Sciatic nerve (tissue), 2 donors: ENCODE measurements at places on chromosomes 11 and 22. TPM values are rescaled to one million over a fixed set of nuclear protein-coding genes. Genes with fewer than 3 reads are reported as not detected.

GRCh38 chr22:40156001-40156516, 21.7 kb upstream of the TNRC6B start:
- DNase-seq: no peak

SPA17 gene
- 2.5 TPM for total RNA-seq

DNA sequence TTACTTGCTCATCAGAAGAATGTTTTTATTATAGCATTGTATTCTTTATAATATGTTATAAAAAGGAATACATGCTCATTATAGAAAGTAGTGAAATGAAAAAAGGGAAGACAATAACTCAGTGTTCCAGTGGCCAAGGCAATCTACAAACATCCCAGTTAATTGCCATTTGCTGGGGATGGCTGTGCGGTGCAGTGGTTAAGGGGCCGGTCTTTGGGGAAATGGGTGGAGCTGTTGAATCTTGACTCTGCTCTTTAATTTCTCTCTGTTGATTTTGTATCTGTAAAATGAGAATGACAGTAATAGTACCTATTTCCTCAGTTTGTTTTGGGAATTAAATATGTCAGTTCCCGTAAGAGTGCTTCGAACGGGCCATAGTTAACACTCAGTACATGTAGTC, 212.7 kb upstream of the TBCEL start:
- DNase-seq: no peak

GRCh38 chr11:3861683-3862082, 6.2 kb downstream of the STIM1 start:
- no peak for DNase-seq

GRCh38 chr22:43533156-43533530, 121.3 kb downstream of the MPPED1 start:
- DNase-seq: no peak

GRCh38 chr11:46489656-46490560, 98.3 kb upstream of the CHRM4 start:
- DNase-seq: no peak

- DNase-seq: no peak
Measured at GRCh38 chr11:75105462-75105925, 8.8 kb upstream of the OR2AT4 start.

DNA sequence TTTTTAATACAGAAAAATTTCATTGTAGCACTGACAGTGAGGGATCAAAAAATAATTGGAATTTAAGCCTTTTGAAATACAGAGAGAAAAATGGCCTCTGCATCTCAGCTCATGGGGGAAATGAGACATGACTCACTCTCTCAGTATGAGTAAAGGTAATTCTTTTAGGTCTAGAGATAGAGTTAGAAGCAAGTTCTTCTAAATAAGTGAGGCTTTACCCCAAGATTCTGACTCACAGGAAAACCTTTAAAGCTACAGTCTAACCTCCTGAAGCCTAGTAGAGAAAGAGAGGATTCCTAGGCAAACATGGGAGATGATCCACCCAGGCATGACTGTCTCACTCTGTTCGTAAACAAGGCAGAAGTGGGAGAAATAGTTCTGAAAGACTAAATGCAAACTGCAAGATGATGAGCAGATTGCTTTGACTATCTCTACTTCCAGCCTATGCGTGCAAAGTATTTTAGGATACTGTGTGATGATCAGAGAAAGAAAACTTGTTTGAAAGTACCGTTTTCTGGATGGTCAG, 1003.3 kb upstream of the CCDC90B start:
- no peak for DNase-seq

DNA sequence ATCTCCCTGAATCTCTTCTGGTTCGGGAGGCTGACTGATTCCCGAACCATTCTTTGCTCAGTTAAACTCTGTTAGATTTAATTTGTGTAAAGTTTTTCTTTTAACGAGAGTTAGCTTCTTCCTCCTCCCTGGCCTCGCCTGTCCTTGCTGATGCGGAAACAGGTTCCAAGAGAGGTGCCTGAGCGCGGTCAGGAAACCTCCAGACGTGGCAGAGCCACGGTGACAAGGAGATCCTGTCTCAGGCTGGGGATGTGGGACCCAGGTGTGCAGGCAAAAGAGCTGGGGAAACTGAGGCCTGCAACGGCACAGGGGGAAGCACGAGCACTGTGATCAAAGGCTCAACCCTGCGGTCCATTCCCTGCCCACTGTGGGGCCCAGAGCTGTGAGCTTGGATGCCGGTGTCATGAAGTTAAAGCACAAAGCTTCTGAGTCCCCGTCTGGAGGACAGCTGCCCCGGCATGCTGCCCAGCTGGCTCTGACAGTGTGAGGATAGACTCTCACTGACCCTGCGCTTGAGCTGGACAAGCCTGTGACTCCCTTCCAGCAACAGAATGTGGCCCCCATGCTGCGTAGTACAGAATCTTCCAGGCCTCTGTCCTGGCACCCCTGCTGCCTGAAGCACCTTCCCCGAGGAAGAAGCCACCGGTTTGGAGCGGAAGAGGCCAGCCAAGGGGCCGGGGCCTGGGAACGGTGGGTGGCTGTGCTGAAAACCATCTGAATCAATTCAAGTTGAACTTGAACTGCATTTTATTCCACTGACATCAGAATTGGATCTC, 960.6 kb downstream of the BRD1 start:
- DNase-seq: peak; percentile 34

DNA sequence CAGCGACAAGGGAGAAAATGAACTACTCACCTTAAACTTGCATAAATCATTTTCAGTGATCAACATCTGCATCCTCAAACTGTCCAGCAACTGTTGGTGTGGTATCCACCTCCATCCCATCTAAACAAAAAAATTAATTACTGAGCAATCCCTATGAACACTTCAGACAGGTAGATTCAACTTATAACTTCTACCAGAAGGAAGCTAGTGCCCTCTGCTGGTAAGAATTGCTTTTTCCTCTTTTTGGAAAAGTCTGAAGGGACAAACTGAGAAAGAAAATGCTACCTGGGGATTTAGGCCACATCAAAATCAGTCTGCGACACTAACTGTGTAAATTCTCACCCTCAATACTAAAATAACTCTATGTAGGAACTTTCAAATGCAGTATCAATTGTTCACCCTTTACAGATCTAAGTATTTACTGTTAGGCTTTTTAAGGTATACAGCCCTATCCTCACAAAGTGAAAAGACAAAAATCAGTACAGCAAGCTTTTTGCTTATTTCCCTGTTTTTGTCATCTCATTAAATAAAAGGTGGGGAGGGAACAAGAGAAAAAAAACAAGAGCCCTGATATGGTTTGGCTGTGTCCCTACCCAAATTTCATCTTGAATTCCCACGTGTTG, 17.9 kb downstream of the CLNS1A start:
- DNase-seq: no peak

F2 gene
- not detected for total RNA-seq

SAA4 gene
- not detected for total RNA-seq

- DNase-seq: no peak
Measured at GRCh38 chr11:112593440-112593839, 332.8 kb upstream of the PLET1 start.

- peak; percentile 80 for DNase-seq
Measured at GRCh38 chr11:57515332-57516060, at the start of gene SLC43A1. Gene SLC43A1, minus strand, starts transcription at chr11:57515702. Its CDS starts 1,591 bp downstream, at chr11:57514111.

DNA sequence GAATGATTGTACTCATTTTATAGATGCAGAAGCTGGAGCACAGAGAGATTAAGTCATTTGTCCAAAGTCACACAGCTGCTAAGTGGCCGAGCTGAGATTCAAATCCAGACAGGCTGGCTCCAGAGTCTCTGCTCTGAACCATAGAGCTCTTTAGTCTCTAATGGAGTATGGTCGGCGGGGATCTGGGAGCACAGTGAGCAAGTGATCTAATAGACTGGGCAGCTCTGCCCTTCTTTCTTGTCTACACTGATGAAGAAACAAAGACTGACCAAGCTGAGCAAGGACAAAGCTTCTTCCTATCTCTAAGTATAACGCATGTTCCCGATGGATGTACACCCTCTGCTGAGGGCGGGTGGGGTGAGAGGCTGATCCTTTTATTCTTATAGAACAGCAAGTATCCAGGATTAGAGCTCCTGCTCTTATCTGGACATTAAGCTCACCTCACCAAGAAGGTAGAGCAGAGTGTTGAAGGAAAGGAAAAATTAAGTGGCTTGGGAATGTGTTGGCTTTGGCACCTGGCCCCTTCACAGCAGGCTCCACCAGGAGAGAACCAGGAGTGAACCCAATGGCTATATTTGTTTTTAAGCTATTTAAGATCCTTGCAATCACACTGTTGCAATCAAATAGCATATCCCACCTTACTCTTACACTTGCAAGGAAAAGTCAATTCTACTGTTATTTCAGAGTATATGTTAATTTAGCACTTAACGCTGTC, 68.7 kb downstream of the ETS1 start:
- no peak for DNase-seq

PHLDA2 gene
- 7.5 TPM for total RNA-seq

DNA sequence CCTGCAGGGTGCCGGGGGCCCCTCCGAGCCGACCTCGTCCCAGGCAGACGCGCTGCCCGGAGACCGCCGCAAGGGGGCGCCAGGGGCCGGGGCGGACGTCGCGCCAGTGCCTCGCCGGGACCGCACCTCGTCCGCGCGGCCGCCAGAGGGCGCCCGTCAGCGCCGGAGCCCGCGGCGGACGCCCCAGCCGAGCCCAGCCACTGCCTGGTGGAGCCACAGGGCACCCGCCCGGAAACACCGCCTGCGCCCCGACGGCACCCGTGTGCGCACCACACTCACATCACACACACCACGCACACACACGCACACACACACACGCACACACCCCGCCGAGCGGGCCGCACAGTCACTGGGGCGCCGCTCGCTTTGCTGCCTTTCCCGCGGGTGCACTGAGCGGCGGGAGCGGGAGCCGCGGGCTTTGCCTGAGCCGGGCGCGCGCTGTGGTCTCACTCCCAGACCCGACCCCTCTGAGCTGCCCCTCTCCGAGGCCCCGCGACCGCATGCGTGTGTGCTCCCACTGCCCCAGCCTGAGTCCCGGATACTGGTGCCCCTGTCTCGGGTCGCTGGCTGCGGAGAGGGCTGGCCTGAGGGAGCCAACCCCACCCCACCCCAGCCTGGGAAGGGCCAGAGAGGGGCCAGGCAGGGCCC, 449.3 kb downstream of the OPCML start:
- peak; percentile 77 for DNase-seq

ZP1 gene
- total RNA-seq: 0.85 TPM

GRCh38 chr22:50522806-50523438, 2.5 kb downstream of the SCO2 start:
- no peak for DNase-seq

GRCh38 chr11:20049231-20049630, 111.0 kb downstream of the DBX1 start:
- no peak for DNase-seq

TEAD1 gene
- total RNA-seq: 141 TPM

DNA sequence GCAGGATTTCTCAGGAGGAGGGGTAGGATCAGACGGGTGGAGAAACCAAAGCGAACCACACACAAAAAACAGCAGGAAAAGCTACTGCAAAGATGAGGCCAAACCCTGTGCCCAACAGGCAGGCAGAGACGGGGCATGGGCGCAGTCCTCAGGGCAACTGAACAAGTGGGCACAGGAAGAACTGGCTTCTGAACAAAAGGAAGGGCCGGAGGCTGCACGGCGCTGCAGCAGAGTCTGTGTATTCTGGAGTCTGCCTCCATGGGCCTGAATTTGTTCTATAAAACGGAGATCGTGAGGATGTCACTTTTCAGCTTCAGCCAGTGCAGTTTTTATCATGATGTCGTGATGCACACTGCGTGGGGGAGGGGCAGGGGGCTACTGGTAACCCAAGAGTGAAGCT, 1026.0 kb downstream of the TBC1D22A start:
- DNase-seq: no peak

DDX6 gene
- 159 TPM for total RNA-seq

DNA sequence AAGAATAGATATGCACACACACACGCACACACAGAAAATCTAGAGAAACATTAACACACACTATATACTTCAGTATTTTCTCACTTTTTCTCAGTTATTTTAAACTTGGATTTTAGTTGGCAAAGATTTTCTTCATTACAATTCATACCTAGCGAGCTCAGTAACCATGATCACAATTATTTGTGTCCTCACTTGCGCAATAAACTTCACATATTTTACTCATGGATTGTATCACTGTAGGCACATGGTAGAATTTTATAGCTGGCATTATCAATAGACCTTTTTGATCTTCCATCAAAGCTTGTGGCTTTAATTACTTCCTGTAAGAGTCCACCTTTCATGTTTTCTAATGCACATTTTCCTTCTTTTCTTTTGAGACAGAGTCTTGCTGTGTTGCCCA, 4.8 kb upstream of the XKR3 start:
- no peak for DNase-seq

DNA sequence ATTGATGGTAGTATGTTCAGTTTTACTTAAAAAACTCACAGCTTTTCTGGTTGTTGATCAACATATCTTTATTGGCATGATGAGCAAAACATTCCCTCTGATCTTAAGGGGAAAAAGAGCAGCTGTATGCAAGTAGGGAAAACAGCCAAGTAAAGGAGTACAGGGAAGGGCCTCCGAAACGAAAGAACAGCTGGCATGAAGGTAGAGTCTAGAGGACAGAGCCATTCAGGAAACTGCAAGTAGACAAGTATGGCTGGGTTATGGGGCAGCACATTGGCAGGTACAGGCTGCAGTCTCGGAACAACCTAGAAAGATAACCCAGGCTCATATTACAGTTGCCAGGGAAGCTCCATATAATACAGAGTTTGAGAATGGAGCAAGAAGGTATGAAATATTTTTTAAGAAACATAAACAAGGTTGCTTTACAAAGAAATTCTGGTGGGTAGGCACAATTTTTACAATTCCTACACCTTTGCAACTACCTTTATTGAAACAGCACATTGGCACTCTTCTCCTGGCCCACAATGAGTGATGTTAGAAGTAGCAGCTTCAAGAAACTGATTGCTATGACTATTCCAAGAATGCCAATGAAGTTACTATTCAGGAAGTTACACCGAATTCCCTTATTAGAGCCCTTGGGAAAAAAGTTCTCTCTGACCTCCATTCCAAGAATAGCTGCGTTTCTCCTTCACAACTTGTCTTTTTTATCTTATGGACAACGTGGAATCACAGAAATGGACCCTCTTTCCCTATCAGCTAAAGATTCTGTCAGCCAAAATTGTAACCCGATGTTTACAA, 45.2 kb downstream of the LGR4 start:
- no peak for DNase-seq

C11orf97 gene
- not detected for total RNA-seq

DNA sequence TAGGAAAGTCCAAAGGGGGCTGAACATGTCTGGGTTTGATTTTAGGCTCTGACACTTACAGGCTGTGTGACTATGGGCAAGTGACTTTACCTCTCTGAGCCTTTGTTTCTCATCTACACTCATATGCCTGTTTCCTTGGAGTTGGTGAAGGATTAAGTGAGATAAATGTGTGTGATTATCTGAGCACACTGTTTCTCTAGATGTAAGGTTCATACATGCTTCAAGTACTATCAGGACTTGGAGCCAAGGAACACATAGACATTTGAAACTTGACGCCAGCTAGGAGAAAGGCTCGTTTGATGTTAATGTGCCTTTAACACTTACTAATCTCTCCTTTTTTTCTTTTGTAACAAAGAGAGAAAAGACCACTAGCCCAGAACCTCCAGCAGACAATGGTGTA, 9.7 kb downstream of the CRYBB1 start:
- DNase-seq: no peak

GRCh38 chr11:111426617-111427016, 47.5 kb upstream of the POU2AF1 start:
- DNase-seq: no peak

INPP5J gene
- 1.9 TPM for total RNA-seq
